ENCODE measurements at places on chromosomes 5 and 9.

DNA sequence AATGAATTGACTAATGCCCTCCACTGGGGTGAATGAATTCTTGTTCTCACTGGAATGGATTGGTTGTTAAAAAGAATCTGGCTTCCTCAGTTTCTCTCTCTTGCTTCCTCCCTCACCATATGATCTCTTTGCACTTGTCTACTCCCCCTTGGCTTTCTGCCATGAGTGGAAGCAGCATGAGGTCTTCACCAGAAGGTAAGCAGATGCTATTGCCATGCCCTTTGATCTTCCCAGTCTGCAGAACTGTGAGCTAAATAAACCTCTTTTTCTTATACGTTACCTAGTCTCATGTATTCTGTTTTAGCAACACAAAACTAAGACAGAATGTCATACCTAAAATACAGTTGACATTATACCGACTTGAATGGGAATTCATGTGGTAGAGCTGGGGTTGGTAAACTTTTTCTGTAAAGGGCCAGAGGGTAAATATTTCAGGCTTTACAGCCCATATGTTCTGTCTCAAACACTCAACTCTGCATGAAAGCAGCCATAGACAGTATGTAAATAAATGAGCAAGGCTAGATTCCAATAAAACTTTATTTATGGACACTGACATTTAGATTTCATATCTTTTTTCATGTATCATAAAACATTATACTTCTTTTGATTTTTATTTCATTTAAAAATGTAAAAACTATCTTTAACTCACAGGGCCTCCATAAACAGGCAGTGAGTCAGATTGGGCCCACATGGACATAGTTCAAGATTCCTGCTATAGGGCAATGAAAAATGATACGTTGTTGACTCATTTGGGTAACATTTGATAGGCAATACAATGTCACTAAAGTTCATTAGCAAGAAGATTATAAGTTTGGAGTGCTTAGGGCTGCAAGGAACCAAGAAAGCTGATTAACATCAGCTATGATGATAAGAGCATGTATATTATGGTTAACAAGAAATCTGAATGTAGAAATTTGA, 79.4 kb upstream of the TLE4 start:
- no peak for DNase-seq

- no peak for DNase-seq
Measured at GRCh38 chr5:91281401-91281800, 101.7 kb downstream of the ARRDC3 start.

GRCh38 chr9:97874624-97875023, 21.6 kb downstream of the FOXE1 start:
- no peak for DNase-seq

GRCh38 chr5:73448463-73449136, at the start of gene FOXD1:
TSS of gene FOXD1 (minus strand) at chr5:73448777. CDS start at chr5:73448362, 415 bp downstream.
- no peak for DNase-seq

DNA sequence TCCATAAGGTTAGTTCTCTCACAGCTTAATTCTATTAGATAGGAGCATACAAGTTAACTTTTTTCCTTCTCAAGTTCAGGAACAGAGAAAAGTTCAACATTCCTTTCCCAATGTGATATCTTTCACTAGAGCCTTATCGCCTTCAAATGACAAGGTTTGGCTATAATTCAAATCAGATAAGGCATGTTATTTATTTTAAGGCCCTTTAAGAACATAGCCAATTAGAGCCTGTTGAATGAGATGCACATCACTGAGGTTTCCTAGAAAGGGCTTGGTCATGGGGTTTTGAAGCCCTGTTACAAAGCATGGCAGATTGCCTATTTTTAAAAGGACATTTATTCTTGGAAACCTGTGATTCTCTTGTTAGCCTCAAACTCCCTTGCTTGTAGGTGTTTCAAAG, 123.4 kb downstream of the BASP1 start:
- no peak for DNase-seq

- no peak for DNase-seq
Measured at GRCh38 chr5:142717582-142718215, 31.8 kb upstream of the FGF1 start.

- no peak for DNase-seq
Measured at GRCh38 chr5:68115584-68115983, 100.0 kb upstream of the PIK3R1 start.

DNA sequence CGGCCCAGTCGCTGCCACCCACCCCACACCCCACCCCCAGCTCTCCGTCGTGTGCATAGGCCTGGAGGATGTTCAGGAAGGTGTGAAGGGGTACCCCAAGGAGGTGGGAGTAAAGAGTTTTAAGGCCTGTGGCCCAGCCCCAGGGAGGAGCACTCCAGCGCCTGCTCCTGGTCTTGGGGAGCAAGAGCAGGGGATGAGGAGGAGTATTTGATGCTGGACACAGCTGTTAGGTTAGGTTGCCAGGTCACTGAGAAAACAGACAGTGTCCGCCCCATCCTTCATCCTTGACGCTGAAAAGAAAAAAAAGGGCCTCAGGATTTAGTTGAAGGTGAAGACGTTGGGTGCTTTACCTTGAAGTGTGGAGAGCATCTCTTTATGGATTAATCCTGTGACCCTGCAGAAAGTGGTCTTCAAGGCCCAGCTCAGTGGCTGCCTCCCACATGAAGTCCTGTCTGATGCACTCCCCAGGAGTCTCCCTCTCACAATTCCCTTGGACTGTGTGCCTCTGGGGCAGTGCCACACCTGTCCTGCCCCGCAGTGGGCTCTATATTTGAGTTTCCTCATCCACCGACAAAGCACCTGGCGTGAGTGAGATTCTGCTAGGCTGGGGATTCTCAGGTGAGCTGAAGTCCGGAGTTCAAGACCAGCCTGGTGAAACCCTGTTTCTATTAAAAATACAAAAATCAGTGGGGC, 101.8 kb downstream of the SPRY4 start:
- DNase-seq = no peak

- DNase-seq = no peak
Measured at GRCh38 chr5:134072471-134073210, 41.8 kb upstream of the TCF7 start.

GRCh38 chr5:175056831-175057230, 332.4 kb downstream of the MSX2 start:
- no peak for DNase-seq

GRCh38 chr9:123548741-123549545, 192.9 kb downstream of the CRB2 start:
- peak; percentile 10 for DNase-seq

DNA sequence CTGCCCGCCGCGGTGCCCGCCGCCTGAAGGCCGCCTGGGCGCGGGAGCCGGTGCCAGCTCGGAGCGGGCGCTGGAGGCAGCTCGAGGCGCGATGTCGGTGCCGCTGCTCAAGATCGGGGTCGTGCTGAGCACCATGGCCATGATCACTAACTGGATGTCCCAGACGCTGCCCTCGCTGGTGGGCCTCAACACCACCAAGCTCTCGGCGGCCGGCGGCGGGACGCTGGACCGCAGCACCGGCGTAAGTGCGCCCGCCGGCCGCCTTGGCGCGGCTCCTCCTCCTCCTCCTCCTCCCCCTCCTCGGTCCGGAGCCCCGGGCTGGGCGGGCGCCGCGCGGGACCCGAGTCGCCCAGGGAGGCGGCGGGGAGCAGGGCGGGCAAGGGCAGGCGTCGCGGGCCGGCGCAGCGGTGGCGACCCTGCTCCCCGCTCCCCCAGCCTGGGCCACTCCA, 455 bp downstream of the OLFM1 start:
- no peak for DNase-seq

DNA sequence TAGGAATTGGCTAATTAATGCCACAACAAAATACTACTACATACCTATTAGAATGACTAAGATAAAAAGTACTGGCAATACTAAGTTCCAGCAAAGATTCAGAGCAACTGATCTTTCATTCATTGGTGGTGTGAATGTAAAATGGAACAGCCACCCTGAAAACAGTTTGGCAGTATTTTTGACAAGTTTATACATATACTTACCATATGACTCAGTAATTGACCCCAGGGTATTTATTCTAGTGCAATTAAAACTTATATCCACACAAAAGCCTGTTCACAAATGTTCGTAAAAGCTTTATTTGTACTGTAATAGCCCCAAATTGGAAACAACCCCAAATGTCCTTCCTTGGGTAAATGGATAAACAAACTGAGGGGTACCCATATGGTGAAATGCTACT, 270.8 kb upstream of the ACTBL2 start:
- no peak for DNase-seq

DNA sequence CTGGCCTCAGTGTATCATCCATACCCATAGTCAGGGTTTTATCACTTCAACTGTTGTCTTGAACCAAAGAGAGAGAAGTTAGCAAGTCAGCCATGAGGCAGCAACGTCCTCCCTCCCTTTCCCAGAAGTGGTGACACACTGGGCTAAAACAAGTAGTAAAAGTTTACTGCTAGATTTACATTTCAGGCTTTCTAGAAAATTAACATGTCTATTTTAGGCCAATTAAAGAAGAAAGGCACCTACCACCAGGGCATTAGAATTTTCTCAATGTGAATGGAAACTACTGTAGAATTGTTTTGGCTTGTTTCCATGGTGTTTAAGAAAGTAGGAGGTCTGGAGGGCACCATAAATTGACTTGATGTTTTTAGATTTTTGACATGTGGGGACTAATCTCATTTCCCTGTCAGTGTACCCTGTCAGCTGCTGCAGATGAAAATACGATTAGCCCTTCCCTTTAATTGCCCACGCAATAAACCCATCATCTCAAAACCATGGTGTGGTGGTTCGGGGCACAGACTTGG, 121.8 kb upstream of the ELL2 start:
- DNase-seq = no peak

GRCh38 chr5:78530342-78531096, 118.1 kb downstream of the LHFPL2 start:
- no peak for DNase-seq

DNA sequence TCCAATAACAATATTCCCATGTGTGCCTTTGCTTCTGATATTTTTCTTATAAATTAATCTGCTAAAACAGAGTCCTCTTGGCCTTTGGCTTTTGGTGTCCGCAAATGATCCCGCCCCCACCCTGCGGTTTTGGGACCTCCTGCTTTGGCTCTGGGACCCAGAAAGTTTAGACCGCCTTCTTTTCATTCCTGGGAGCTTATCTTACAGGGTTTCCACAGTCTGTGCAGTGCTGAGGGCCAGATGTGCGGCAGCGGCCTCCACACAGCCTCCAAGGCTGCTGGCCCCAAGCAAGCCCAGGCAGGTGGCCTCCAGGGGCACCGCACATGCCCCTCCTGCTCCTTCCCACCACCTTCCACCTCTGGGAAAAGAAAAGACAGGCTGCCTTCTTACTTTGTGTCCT, 191.5 kb downstream of the ERCC6L2 start:
- no peak for DNase-seq

DNA sequence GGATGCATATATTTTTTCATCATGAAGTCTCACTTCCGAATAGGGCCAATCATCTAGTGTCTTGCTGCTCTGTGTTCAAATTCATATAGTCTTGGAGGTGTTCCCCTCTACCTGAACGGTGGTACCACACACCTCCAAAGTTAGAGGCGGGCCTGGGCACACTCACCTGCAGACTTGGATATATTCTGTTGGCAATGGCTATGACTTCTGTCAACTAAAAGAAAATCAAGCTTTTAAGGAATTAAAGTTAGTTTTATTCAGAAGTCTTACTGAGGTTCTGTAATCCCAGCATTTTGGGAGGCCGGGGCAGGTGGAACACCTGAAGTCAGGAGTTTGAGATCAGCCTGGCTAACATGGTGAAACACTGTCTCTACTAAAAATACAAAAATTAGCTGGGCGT, 2.6 kb upstream of the NIPAL4 start:
- no peak for DNase-seq

DNA sequence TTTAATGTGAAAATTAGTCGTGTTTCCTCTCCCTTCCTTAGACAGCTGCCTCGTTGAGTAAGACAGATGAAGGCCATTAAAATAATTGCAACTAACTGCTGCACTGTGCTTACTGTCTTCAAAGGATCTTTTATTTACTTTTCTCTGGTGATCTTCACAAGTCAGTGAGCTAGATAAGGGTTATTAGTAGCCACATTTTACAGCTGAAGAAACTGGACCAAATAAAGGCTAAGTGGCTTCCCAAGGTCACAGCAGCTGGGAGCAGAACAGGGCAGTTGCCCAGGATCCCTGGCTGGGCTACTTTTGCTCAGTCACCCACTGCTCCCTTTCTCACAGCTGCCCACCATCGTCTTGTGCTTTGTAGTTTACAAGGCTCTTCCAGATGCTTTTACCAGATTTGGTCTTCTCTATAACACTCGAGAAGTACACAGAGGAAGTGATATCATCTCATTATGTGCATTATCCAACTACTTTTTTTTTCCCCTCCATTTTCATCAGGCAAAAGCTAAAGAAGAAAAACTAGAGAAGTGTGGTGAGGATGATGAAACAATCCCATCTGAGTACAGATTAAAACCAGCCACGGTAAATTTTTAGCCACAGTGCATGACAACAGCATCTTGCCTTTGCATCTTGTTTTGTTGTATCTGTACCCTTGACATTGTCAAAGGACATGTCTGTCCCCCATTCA, 61.8 kb downstream of the ERAP1 start:
- no peak for DNase-seq

- no peak for DNase-seq
Measured at GRCh38 chr5:6159832-6160430, 218.4 kb downstream of the MED10 start.

DNA sequence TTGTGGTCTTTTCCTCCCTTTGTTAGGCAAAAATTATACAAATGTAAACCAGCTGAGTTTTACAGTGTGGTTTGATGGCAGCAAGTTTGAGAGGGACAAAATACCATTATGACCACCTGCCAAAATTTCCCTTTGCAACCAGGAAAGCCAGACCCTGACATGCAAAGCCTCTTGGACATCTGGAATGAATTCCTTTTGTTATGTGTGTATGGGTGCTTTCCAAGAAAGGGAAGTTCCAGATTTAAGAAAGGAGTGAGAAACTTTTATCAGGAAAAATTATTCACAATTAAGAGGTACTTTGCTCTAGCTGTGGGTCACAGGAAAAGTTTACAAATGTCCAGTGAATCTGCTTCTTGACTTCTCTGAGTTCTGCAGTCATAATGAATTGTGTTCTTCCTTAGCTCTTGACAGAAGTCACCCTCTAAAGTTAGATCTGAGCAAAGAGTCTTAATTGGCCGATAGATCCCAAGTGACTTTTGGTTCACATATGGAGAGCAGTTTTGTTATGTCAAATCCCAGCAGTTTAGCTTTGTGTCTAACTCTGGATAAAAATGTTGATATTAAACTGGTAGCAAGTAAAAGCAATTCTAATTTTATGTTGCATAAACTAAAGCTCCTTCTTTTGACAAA, 295.9 kb upstream of the ZNF608 start:
- DNase-seq = no peak

DNA sequence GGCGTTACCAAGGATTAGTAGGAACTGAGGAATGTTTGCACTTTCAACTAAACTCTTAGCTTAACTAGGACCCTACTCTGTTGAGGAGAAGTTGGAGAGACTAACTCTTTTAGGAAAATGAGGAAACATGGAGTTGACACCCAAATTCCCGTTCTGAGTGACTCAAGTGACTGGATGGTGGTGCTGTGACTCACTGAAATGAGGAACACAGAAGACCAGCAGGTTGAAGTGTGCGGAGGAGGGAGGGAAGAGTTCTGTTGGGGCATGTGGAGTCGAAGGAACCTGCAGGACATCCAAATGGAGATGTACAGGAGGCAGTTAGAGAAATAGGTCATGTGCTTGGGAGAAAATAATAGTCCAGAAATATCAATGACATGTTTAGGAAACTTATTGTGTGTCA, 8.2 kb downstream of the HEXB start:
- no peak for DNase-seq
